ENCODE measurements at places on chromosomes 5 and 9.

GRCh38 chr5:151092762-151093161 lies 11.9 kb upstream of the TNIP1 start:
- DNase-seq: no peak

- no peak for DNase-seq
These were observed 51.5 kb upstream of the HSPB3 start for GRCh38 chr5:54403885-54404416.

GRCh38 chr9:134637241-134637640 lies 4.4 kb upstream of the COL5A1 start:
- no peak for DNase-seq

DNA sequence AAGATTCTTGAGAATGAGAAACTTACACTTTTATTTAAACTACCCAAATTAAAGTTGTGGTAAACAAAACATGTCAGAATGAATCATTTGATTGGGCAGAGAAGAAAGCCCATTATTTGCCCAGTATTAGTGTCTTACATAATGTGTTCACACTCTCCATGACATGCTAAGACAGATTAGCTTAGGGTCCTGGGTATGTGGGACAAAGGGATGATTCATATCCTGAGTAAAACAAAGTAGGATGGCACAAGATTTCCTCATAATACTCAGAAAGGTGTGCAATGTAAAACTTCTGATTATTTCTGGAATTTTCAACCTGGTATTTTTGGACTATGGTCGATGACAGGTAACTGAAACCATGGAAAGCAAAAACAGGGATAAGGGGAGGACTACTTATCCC lies 183.9 kb upstream of the POU5F2 start:
- DNase-seq: no peak

DNA sequence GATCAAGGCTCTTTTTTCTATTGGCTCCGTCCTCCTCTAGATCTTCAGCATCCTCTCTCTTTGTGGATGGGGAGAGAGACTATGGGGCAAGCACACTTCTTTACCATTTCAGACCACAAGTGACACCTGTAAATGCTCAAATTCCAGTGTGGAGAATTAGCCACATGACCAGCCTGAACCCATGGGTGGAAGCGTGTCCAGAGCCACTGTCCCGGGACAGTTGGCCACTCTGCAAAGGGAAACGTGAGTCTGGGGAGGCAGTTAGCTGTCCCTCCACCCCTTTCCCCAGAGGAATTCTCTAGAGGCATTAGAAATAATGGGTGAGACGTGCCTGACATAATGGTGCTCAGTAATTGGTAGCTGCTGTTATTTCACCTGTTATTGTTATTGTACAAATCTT lies 40.9 kb downstream of the AMBP start:
- no peak for DNase-seq

- no peak for DNase-seq
These were observed 250.1 kb downstream of the PBX3 start for GRCh38 chr9:125997196-125997823.

GRCh38 chr5:142870532-142871362 lies 100.6 kb downstream of the ARHGAP26 start:
- DNase-seq: no peak

DNA sequence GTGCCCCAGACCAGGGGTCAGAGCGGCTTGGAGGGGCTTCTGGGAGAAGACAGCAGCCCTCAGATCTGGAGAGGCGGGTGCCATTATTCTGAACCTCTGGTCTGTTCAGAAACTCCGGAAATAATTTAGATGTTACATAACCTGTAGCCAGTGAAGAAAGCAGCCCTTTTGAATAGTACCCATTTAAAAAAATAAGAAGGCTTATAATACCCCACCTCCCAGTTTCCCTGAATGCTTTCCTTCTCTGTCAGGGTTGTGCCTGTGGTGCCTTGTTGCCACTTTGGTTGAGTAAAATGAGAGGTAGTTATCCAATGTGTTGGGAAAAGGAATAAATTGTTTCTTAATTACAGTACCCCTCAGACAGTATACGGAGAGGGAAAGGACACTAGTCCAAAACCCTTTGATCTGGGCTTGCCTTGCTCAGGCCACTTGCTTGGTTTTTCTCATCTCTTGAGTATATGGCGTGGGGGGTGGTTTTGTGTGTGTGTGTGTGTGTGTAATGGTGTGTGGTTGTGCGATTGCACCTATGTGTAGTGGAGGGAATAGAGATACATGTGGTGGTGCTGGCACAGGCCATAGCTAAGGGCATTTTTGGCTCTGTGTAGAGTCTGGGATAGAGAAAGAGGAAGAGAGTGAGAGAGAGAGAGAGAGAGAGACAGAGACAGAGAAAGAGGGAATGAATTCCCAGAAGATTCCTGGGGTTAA lies 59.1 kb upstream of the TLR4 start:
- DNase-seq: no peak

- DNase-seq: no peak
These were observed 26.3 kb upstream of the CEP120 start for GRCh38 chr5:123449424-123449974.

GRCh38 chr9:72923077-72923476 lies 29.8 kb downstream of the ALDH1A1 start:
- DNase-seq: no peak

GRCh38 chr9:27433631-27434325 lies 90.3 kb upstream of the IFNK start:
- DNase-seq: no peak

GRCh38 chr5:38453506-38453905 lies 102.9 kb downstream of the LIFR start:
- DNase-seq: peak; percentile 89

GRCh38 chr5:173507171-173507570 lies 109.3 kb downstream of the BOD1 start:
- DNase-seq: no peak

GRCh38 chr5:51821697-51822096 lies 438.4 kb downstream of the ISL1 start:
- DNase-seq: no peak

DNA sequence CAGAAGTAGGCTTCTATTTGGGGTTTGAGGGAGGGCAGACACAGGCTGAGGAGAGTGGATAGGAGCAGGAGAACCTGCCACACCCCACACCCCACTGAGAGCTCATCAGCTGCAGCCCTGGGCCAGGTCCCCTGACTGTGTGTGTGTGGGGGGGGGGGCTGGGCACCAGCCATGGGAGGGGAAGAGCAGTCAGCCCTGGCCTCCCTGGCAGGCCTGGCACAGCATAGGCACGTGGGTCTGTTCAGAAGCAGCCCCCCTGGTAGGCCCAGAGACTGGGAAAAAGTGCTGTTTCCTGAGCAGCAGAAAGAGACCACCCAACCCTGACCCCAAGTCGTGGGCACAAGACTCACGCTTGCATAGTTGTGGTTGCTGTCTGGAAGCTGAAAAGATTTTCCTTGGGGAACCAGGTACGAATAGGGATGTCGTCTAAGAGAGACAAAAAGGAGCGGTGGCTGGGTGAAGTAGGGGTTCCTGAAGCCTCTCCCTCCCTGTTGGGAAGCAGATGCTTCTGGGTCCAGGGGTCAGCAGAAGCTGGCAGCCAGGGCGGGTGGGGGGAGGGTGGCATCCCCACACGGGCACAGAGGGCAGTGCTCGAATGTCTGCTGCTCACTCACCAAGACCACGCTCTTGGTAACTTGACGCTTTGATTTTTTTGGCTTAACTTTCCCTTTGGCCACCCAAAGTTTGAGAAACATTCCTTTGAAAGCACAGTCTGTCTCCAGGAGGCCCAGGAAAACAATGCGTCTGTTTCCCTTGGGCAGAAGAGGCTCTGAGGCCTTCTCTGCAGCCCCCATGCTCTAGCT lies 2.9 kb downstream of the NSMF start:
- no peak for DNase-seq

DNA sequence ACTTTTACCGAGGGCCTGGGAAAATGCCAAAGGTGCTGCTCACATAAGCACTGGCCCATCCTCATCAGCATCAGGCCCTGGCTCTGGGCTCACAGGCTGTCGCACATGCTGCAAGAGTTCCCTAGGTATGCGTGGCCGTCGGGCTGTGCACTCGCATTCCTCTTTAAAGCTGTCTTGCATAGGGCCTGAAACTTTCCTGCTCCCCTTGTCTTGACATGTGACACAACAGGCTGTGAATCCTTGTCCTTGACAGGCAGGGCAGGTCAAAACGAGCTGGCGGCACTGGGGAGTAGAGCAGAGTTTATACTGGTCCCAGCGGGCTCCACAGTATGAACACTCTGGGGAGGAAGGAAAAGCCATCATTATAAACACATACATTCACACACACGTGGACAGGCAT lies 30.7 kb downstream of the TSTD2 start:
- DNase-seq: no peak

DNA sequence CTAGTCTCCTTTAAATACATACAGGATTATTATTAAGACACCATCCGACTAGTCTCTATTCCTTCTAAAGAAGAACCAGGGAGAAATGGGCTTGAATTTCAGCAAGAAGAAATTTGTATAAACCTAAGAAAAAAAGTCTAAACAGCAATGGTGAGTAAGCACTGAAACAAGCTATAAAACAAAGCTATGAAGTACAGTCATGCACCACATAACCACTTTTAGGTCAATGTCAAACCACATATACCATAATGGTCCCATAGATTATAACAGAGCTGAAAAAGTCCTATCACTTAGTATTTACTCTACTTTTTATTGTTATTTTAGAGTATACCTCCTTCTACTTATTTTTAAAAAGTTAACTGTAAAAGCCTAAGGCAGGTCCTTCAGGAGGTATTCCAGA lies 102.0 kb upstream of the NFIB start:
- DNase-seq: no peak

- DNase-seq: no peak
These were observed 98.8 kb upstream of the RAPGEF1 start for GRCh38 chr9:131838530-131839280.

DNA sequence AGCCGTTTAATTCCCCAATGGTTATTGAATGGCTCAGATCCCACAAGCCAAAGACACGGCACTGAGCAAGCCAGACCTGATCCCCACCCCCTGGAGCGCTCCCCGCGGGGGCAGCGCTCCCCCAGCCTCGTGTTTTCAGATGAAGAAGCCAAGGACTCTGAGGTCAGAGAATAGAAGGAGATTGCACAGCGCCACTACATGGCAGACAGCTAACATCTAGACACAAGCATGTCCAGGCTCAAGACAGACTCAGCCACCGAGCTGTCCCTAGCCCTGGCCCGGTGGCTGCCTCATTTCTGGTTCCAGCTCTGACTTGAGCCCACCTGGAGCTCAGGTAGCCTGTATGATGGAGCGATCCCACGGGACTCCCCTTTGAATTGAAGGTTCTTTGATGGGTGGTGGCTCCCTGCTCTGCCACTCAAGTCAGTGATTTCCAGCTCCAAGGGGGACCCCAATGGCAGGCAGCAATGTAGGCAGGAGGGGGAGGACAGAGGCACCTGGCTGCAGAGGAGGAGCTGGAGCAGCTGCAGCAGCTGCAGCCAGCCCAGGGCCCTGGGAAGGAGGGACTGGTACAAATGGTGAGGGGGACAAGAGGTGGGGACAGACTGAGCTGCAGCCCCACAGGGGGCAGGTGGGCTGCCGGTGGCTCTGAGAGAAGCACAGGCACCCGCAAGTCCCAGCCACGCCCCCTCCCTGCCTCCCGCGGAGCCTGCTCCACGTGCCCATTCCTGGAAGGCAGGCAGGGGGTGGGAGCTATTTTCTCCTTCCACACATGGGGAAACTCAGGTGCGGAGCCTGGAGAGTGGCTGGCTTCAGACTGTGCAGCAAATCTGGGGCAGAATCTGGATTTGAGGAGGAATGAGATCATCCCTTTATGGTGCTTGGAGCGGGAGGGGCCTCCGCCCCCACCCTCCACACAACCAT lies 40.2 kb downstream of the NTNG2 start:
- no peak for DNase-seq

DNA sequence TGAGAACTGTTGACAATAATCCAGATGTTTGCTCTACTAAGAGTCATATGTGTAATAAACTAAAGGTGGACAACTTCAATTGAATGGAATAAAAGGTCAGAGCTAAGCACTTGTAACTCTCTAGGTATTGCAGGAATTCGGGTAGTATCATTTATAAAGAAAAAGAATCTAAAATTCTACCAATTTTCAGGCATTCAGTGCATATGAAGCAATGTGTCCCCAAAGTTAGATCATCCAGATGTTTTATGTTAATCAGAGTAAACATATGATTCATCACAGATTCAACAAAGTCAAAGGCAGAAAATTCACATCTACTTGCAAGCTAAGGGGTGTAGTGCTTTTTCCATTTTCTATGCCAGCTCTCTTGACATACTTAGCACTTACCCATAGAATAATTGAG lies 477.1 kb downstream of the PDE4D start:
- no peak for DNase-seq

DNA sequence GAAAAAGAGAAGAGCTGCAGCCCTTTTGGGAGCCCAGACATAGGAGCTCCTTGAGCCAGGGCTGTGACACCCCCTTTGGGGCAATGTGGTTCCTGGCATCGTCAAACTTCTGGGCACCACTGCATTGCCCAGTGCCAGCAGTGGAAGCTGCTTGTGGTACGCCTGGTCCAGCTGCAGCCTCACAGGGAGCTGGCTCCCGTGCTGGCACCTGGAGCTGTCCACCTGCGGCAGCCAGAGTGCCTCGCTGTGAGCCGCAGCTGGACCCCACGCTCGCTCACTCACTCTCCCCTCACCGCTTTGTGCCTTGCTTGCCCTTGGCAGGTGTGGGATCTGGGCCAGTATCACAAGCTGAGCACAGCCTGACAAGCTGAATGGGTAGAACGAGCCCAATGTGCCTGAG lies 1150.8 kb upstream of the CDH6 start:
- DNase-seq: no peak

DNA sequence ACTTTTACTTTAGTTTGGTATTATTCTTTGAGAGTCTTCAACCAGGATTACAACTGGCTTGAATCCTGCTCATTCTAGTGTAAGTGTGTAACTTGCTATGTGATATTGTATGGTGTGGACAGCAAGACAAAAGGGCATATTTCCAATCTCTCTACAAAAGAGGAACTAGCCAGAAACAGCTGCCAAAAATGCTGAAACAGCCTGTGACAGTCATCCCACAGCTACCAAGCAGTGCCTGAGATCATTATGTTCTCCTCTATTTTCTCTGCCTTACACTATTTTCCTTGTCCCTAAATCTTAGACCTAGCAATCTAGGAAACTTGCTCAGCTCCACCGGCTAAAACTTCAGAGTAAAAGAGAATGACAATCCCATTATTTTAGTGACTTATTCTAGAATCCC lies 42.8 kb downstream of the WDR41 start:
- peak; percentile 10 for DNase-seq

- DNase-seq: no peak
These were observed 110.6 kb downstream of the PAM start for GRCh38 chr5:102865510-102866236.

GRCh38 chr9:100350188-100350587 lies 2.6 kb downstream of the TEX10 start:
- peak; percentile 16 for DNase-seq

- DNase-seq: no peak
These were observed 376.0 kb upstream of the IRX2 start for GRCh38 chr5:3127423-3127911.

- no peak for DNase-seq
These were observed 72.7 kb upstream of the IFNE start for GRCh38 chr9:21554813-21555212.

GRCh38 chr5:9201761-9202160 lies 344.1 kb downstream of the SEMA5A start:
- no peak for DNase-seq

- DNase-seq: no peak
These were observed 25.4 kb upstream of the MVB12B start for GRCh38 chr9:126301196-126301595.
